A549 treated with DMSO at 1 μM for 4 hours (cell line): ENCODE measurements at places on chromosomes 1 and 21. TPM values are rescaled to one million over a fixed set of nuclear protein-coding genes. Genes with fewer than 3 reads are reported as not detected.

The OR2AK2 gene
- not detected in 5 replicates for total RNA-seq

The HPCAL4 gene
- 0.26 to 0.42 TPM (median 0.33 TPM) in 5 replicates for total RNA-seq

The IGSF9 gene
- total RNA-seq: 0.20 to 0.32 TPM (median 0.29 TPM) in 5 replicates

The C8B gene
- not detected in 5 replicates for total RNA-seq

The VWA1 gene
- 6.1 to 16.9 TPM (median 13.8 TPM) in 5 replicates for total RNA-seq

The RPAP2 gene
- total RNA-seq: 8.8 to 13.0 TPM (median 12.7 TPM) in 5 replicates

The C1orf53 gene
- total RNA-seq: 6.2 to 7.7 TPM (median 6.3 TPM) in 5 replicates

The HORMAD1 gene
- 6.0 to 9.4 TPM (median 7.8 TPM) in 5 replicates for total RNA-seq

The NFYC gene
- total RNA-seq: 33.6 to 42.5 TPM (median 40.0 TPM) in 5 replicates

The RAD54L gene
- 9.9 to 13.7 TPM (median 11.3 TPM) in 5 replicates for total RNA-seq

The PCAT6 gene
- total RNA-seq: 2.5 to 4.3 TPM (median 3.4 TPM) in 5 replicates

The ADORA1 gene
- 0.62 to 1.5 TPM (median 1.3 TPM) in 5 replicates for total RNA-seq

The RCC2 gene
- 63.1 to 76.0 TPM (median 73.7 TPM) in 5 replicates for total RNA-seq

The LCE2B gene
- not detected in 5 replicates for total RNA-seq

The TGFB2 gene
- total RNA-seq: 27.0 to 35.7 TPM (median 30.6 TPM) in 5 replicates

The ZNF683 gene
- not detected in 5 replicates for total RNA-seq

The SPAG17 gene
- not detected in 5 replicates for total RNA-seq

The FCRL4 gene
- not detected in 5 replicates for total RNA-seq

The RAP1GAP gene
- 9.9 to 13.8 TPM (median 12.8 TPM) in 5 replicates for total RNA-seq

The ATP1A4 gene
- total RNA-seq: not detected in 5 replicates

The ELK4 gene
- total RNA-seq: 6.4 to 9.5 TPM (median 8.6 TPM) in 5 replicates

The SPRR2G gene
- total RNA-seq: not detected in 5 replicates

The SUSD4 gene
- 0.34 to 1.2 TPM (median 0.73 TPM) in 5 replicates for total RNA-seq

The GUCA2A gene
- not detected in 5 replicates for total RNA-seq

The KLHDC7A gene
- total RNA-seq: 1.2 to 2.1 TPM (median 1.5 TPM) in 5 replicates

The NGF gene
- 4.2 to 6.5 TPM (median 4.4 TPM) in 5 replicates for total RNA-seq

The TCP10L gene
- 0.40 to 1.2 TPM (median 0.59 TPM) in 5 replicates for total RNA-seq

The IPO13 gene
- total RNA-seq: 10.4 to 18.4 TPM (median 15.0 TPM) in 5 replicates

The PTCH2 gene
- total RNA-seq: 0.08 to 0.28 TPM (median 0.23 TPM) in 5 replicates

The GTF2B gene
- 26.3 to 31.0 TPM (median 29.0 TPM) in 5 replicates for total RNA-seq

The FMO5 gene
- total RNA-seq: 0.20 to 0.38 TPM (median 0.28 TPM) in 5 replicates

The MPZ gene
- total RNA-seq: 0.20 to 0.36 TPM (median 0.26 TPM) in 4 of 5 replicates, not detected in the other

The CCDC185 gene
- 0.05 to 0.08 TPM (median 0.06 TPM) in 4 of 5 replicates, not detected in the other for total RNA-seq

The AGBL4 gene
- total RNA-seq: not detected in 5 replicates

The ADAMTS5 gene
- total RNA-seq: not detected in 5 replicates

The LRRC71 gene
- 0.11 to 0.38 TPM (median 0.16 TPM) in 4 of 5 replicates, not detected in the other for total RNA-seq

The GSTM3 gene
- 21.7 to 33.5 TPM (median 24.4 TPM) in 5 replicates for total RNA-seq

The CHRM3 gene
- 0.02 to 0.15 TPM (median 0.08 TPM) in 4 of 5 replicates, not detected in the other for total RNA-seq

The POLR3GL gene
- total RNA-seq: 9.0 to 9.6 TPM (median 9.2 TPM) in 5 replicates

The CDK11A gene
- 19.0 to 25.2 TPM (median 23.1 TPM) in 5 replicates for total RNA-seq

The RYR2 gene
- 0.03 to 0.10 TPM (median 0.06 TPM) in 4 of 5 replicates, not detected in the other for total RNA-seq

The SPATA45 gene
- total RNA-seq: 0.39 TPM in 1 of 5 replicates, not detected in the others

The STIL gene
- 10.7 to 12.2 TPM (median 11.7 TPM) in 5 replicates for total RNA-seq

The CHAF1B gene
- 11.9 to 14.2 TPM (median 13.3 TPM) in 5 replicates for total RNA-seq

The UBXN10 gene
- 0.01 TPM in 1 of 5 replicates, not detected in the others for total RNA-seq

The STXBP3 gene
- 16.9 to 27.4 TPM (median 23.0 TPM) in 5 replicates for total RNA-seq

The BARHL2 gene
- total RNA-seq: not detected in 5 replicates
